Thyroid gland (tissue), 4 donors: ENCODE measurements at places on chromosomes 2 and 18. TPM values are rescaled to one million over a fixed set of nuclear protein-coding genes. Genes with fewer than 3 reads are reported as not detected.

MYO7B gene
- not detected for total RNA-seq

DNA sequence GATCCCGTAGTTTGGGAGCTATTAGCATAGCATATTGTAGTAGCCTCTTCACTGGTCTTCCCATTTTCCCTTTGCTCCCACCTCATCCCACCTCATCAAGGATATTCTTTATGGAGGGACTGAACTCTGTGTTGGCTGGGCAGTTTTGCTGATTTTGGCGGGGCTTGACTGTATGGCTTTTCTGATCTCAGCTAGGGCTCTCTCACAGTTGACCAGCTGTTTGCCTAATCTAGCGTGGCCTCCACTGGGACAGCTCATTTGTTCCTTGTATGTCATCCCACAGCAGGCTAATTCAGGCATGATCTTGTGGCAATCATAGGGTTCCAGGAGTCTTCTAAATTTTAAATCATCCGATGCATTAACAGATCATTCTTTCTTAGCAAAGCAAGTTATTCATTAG is 30.2 kb upstream of the MTX2 start:
- no peak for DNase-seq

LRRC30 gene
- total RNA-seq, result not detected

ASIC4 gene
- not detected for total RNA-seq

GRCh38 chr2:40049781-40050180 is 270.7 kb upstream of the THUMPD2 start:
- DNase-seq, result no peak

DNA sequence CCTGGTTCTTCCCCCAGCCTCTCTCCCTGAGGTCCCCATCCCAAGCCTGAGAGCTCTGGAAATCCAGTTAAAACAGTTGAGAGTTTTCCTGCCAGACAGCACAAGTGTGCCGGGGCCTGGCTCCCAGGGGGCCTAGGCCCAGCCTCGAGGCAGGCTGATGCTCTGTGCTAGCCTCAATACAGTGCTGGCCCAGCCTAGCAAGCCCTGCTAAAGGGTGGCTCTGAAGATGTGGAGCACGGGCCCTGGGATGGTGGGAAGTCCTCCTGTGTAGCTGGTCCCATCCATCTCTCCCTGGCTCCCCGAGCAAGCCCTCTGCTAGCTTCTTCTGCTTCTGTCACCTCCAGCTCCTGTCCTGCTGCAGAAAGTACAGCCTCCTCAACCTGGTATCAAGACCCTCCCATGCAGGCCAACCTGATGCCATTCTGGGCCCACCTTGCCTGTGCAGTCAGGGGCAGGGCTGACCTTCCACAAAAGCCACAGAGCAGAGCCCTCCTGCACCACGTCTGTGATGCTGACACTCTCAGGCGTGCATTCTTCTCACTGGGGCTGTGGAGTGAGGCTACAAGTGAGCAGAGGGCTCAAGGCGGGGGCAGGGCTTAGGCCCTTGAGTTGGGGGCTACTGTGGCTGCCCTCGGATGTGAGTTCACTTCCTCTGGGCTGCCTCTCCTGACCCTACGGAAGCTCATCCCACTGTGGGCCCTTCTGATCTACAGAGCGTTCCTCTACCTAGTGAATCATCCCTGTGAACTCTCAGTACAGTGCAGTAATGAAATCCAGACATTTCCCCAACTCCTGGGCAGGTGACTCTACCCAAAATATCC is 60.1 kb upstream of the LAPTM4A start:
- no peak for DNase-seq

DNA sequence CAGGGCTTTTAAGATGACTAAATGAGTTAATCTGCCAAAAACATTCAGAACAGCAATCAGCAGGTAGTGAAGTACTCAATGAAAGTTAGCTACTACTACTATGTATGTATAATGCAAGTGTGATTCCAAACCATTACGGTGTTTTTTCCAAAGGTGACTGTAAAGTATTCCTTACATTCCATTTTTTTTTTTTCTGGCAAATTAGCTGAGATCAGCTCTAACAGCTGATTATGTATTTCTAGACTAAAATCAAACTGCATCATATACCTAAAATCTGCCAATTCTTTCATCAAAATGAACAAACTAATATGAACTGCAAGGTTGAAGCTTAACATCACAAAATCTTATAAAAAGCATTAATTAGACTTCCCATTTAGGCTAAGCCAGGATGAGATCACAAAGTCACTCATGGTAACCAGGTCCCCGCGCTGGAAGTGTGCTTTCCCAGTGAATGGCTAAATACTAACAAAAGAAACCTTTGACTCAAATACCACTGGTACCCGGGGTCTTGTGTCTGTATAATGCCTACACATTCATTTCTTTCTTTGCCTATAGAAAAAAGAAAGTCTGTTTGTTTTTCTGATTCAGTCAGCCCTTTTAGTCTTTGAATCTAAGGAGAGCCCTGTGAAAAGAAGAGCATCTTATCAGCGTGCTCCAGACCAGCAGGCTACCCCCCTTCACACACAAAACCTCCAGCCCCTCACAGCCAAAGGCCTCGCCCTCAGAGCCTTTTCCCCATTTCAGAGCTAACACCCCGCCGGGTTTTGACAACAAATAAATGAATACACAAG is 88.3 kb downstream of the RBMS1 start:
- no peak for DNase-seq

HOXD1 gene
- total RNA-seq, result not detected

DNA sequence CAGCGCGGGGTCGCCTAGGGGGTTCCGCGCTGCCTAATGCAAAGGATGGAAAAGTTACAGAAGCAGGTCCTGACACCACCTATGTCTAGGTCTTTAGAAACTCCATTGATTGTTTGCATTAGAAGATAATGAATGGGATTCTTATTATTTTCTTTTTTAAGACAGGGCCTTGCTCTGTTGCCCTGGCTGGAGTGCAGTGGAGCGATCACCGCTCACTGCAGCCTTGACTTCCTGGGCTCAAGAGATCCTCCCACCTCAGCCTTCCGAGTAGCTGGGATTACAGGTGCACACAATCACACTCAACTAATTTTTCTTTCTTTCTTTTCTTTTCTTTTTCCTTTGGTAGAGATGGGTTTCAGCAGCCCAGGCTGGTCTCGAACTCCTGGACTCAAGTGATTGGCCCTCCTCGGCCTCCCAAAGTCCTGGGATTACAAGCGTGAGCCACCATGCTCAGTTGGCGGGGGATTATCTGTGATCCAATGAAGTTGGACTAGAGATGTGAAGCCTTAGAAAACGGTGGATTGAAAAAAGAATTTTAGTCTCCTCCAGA is 761 bp upstream of the IDH1 start:
- peak; percentile 13 for DNase-seq

DNA sequence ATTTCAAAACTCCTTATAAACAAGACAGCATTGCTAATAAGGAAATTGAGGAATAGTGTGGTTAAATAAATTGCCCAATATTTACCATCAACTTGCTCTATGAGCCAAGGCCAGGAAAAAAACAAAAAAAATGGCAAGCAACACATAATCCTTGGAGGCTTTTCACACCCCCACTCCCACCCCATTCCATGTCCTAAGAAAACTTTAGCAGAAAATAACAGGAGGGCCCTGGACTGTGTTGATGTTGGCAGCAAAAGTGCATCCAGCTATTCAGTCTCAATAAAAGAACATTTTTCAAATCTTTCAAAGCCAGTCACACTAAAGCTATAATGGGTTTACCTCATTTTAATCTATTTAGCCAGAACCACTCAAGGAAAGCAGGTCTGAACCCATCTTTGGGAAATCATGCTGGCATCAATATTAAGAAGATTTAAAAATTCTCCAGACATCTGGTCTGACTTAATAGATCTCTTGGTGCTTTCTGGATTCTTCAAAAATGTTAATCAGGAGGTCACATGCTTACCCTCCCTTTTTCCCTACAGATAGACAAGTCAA is 34.6 kb upstream of the STK17B start:
- peak; percentile 6 for DNase-seq

DNA sequence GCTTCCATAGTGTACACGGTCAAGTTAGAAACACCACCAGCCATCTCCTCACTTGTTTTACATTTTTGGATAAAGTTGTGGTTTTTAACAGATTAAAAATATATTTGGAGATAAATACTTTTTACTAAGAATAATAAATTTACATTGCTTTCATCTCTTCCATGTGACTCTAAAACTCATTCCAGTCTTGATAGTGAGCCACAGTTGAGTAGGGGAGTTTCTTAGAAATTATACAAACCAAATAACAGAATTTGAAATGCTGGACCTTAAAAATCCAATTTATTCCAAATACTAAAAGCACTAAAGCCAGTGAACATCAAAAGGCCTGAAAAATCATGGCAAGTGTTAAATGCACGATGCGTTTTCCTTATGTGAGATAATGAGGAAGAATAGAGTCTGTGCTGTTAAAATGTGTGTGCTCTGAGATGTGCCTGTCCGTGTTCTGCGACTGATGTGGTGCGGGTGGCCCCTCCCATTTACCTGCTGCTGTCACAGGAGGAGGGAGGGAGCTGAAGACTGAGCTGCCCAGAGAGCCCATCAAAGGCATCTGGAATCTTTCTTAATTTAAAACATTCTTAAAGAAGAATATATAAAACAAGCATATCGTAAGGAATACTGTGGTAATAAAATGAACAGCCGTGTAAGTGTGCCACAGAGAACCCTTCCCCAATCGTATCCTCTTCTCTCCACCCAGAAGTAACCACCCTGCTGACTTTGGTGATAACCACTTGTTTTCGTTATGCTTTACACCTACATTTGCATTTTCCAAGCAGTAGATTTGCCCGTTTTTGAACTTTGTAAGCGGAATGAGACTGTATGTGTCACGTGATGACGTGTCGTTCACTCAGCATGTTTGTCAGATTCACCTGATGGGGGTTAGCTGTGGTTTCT is 57.0 kb upstream of the TXNDC2 start:
- no peak for DNase-seq

- no peak for DNase-seq
These were observed 18.0 kb downstream of the REL start for GRCh38 chr2:60899230-60899891.
